ENCODE measurements at places on chromosomes 13 and 19.

DNA sequence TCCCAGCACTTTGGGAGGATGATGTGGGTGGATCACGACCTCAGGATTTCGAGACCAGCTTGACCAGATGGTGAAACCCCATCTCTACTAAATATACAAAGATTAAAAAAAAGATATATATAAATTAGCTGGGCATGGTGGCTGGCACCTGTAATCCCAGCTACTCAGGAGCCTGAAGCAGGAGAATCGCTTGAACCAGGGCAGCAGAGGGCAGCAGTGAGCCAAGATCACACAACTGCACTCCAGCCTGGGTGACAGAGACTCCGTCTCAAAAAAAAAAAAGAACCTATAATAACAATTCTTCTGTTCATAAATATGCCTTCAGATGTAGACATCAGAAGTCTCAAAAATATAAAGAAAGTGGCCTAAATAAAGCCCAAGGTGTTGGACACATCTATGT, 7.6 kb downstream of the ZNF737 start:
- DNase-seq, result no peak

DNA sequence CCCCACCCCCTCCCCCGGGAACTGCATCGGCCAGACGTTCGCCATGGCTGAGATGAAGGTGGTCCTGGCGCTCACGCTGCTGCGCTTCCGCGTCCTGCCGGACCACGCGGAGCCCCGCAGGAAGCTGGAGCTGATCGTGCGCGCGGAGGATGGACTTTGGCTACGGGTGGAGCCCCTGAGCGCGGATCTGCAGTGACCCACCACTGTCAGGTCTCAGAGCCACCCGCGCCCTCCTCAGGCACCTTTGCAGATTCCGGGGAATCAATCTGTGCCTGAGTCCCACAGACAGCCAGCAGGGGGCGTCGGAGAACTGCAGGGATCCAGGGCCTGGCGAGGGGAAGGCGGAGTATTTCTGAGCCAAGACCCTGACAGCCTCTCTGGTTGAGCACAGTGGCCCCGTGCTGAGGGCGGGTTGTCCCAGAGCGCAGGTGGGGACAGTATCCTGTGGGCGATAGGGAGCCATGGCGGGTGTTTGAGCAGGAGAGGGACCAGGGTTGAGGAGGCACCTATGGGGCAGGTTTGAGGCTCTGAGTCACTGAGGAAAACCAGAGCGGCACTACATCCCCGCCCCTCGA, 30.4 kb upstream of the CYP4F8 start:
- peak; percentile 80 for DNase-seq

- DNase-seq, result no peak
Observed at GRCh38 chr13:94713561-94714182, 1.3 kb upstream of the SOX21 start.

- DNase-seq, result no peak
Observed at GRCh38 chr13:33328701-33329100, 43.1 kb upstream of the STARD13 start.

DNA sequence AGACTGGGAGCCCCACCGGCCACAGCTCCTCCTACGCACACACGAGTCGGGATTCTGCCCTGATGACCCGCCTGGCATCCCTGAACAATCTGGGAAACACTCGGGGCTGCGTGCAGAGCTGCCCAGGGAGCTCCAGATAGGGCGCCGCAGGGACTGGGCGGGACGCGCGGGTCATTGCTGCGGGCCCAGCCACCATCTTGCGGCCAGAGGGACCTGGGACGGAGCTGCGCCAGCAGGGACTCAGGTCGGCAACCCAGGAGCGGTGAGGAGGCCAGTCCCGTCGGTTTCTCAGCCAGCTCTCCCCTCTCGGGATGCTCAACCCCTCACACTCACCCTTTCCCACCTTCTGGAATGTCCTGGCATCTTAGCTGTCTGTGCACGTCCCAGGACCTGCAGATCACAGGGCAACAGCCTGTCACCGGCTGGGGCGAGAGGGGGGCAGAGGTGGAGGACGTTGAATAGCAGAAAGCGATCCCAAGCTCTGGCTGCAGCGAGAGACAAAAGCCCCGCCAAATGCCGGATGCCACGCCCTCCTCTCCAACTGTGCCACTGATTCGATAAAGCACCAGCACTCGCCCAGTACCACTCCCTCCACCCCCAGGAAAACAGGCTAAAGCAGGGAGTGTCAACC, 20.4 kb upstream of the ZNF91 start:
- no peak for DNase-seq

- no peak for DNase-seq
Observed at GRCh38 chr13:19575230-19575629, 13.9 kb upstream of the TPTE2 start.

- DNase-seq, result no peak
Observed at GRCh38 chr13:47454986-47455385, 546.1 kb downstream of the SUCLA2 start.

DNA sequence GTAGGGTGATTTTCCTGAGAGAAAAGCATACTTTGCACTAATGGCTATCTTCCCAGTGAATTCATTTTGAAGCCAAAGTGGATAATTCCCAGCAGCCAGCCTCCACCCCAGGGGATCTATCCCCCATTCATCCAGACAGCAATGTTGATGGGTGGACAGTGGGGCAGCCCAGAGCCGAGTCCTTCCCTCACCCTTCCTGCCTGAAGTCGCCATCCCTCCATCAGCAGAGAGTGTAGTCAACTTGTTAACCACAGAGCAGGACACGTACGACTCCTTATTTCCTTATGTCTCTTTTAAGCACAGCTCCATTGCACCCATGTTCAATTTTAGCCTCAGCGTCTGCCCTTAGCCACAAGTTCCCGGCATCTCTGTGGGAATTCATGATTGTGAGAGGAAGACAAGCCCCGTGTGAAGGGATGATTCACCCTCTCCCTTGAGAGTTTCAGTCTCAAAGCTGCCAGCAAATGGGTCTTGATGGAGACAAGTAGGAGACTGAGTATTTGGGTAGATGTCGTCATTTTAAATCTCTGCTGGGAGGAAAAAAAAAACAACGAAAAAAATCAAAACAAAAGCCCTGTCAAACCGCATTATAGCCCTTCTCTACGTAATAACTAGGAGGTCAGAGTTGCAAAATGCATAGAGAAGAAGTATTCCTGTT, 58.3 kb upstream of the MEDAG start:
- no peak for DNase-seq

DNA sequence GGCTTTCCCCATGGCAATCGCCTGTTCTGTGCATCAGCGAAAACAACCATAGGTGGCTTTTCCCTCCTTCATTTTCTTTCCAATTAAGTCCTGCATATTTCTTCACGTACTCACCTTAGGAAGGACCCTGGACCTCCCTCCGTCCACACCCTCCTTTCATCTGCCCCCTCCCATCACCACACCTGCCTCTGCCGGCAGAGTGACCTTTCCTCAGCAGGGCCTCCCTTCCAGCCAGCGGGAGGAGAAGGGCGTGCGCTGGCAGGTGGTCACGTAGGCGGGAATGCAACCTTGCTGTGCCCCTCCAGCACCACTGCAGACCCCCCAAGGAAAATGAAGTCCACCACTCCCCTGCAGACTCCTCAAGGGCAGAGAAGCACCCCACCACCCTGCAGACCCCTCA, 61.1 kb downstream of the GSX1 start:
- no peak for DNase-seq

DNA sequence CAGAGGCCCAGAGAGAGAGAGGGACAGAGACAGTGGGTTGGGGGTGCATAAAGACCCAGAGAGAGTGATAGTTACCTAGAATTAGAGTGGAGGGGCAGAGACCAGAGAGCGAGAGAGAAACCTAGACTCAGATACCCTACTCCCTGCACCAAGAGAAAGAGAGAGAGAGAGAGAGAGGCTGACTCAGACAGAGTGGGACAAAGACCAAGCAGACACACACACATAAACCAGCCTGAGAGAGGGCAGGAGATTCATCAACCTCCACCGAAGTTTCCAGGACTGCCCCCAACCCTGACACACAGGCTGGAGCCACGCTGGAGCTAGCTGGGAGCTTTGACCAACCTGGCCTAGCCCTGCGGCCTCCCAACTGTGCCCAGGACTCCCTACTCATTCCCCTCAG, 12.9 kb downstream of the SYT3 start:
- DNase-seq, result no peak

DNA sequence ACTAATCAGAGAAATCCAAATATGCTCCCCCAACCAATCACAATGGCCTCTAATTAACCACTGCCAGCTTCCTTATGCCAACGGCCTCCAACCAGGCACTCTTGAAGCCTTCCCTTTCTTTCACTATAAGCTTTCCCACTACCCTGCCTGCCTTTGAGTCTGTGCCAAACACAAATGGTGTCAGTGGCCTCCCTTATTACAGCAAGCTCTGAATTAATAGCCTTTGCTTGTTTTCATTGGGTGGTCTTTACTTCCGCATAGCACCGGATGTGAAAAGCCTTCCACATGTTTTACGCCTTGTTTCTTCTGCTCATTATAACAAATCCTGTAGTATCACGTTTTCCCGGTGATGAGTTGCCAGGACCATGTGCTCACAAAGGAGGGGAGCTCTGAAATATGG, 1.4 kb upstream of the EDDM13 start:
- no peak for DNase-seq

GRCh38 chr13:23776698-23777574, 112.3 kb downstream of the MIPEP start:
- DNase-seq, result no peak

- no peak for DNase-seq
Observed at GRCh38 chr13:81760316-81760715, 1419.4 kb upstream of the SPRY2 start.

DNA sequence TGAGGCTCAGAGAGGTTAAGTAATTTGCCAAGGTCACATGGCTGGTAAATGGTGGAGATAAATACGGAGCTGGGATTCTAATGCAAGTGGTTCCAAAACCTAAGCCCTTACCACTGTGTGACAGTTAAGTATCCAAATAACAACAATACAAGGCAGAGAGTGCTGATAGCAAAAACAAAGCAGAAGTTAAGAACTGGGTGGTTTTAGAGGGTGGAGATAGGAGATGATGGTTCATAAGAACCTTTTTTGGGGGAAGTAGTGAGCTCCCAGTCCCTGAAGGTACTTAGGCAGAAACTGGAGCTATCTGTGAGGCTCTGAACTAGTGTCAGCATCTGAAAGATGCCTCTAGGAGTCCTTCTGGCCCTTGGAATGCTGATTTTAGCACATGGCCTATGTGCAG, 56.2 kb upstream of the UBE2L5 start:
- no peak for DNase-seq

DNA sequence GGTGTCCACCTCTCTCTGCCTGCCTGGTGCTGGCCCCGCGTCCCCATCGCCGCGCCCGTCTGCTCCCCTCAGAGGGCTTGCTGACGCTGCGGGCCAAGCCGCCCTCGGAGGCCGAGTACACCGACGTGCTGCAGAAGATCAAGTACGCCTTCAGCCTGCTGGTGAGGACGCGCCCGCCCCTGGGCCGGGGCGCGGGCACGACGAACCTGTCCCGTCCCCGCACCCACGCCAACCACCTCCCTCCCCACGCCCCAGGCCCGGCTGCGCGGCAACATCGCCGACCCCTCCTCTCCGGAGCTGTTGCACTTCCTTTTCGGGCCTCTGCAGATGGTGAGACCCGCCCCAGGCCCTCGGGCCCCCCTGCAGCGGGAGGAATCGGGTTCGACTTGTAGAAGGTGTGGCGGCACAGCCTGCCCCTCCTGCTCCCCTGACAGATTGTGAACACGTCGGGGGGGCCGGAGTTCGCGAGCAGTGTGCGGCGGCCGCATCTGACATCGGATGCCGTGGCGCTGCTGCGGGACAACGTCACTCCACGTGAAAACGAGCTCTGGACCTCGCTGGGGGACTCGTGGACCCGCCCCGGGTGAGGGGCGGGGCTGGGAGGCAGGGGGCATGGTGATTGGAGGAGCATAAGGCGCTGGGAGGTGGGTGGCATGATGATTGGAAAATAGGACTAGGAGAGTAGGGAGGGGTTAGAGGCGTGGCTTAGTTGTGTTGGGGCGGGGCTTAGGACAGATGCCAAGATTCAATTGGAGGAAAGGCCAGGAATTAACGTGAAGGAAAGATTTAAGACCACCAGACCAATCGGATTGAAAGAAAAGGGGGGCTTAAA, 6.6 kb downstream of the EPS8L1 start:
- peak; percentile 15 for DNase-seq

- no peak for DNase-seq
Observed at GRCh38 chr19:45716359-45717130, 14.2 kb downstream of the FBXO46 start.

GRCh38 chr19:1217366-1217765, 11.8 kb downstream of the STK11 start:
- no peak for DNase-seq

GRCh38 chr19:51263808-51264207, 12.9 kb downstream of the SIGLECL1 start:
- no peak for DNase-seq

DNA sequence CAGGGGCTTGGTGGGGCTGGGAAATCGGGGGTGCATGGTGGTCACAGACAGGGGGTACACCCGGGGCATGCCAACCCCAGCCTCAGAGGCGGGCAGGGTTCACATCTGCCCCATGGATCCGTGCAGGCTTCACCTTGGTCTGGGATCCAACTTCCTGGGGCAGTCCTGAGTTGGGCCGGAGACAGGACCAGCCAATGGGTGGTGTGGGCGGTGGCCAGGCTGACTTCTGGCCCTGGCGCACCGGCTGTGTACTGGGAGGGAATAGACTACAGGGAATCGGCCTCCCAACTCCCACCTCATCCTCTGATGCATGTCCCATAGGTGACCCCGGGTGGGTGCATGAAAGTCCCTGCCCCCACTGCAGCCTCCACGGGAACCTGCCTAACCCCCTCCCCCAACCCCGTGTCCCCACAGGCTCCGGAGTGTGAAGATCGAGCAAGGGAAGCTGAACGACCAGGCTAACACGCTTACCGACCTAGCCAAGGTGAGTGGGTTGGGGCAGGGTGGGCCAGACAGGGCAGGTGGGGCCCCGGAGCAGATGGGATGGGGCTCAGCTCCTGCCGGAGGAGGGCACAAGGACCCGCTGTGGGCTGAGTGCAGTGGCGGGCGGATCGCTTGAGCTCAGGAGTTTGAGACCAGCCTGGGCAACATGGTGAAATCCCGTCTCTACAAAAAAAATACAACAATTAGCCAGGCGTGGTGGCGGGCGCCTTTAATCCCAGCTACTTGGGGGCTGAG, 14.7 kb upstream of the ARRDC2 start:
- DNase-seq, result no peak

DNA sequence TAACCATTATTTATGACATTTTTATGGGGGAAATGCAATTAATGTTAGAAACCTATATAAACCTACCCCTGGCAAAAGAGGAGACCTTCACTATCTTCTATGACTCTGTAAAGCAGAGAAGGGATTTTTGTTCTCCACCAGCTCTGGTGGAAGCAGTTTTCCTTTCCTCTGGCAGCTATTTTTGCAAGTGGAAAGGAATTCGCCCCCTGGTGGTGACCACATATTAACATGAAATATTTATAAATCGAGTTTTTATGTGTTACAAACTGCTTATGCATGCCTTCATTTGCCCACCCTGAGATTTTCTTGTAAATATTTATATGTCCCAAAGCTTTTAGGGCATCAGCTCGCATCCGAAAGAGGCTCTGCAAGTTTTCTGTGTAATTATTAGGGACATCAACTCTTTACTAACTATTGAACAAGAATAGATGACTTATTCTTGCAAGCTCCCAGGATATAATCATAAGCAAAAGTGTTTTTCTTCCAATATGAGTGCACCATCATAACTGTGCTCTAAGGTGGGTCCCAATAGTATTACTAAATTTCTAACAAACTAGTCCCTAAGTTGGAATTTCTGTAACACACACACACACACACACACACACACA, 62.4 kb downstream of the SERTM1 start:
- no peak for DNase-seq
